ENCODE measurements at places on chromosomes 3 and 15.

- no peak for DNase-seq
Observed at GRCh38 chr3:173699353-173699752, 301.8 kb downstream of the NLGN1 start.

DNA sequence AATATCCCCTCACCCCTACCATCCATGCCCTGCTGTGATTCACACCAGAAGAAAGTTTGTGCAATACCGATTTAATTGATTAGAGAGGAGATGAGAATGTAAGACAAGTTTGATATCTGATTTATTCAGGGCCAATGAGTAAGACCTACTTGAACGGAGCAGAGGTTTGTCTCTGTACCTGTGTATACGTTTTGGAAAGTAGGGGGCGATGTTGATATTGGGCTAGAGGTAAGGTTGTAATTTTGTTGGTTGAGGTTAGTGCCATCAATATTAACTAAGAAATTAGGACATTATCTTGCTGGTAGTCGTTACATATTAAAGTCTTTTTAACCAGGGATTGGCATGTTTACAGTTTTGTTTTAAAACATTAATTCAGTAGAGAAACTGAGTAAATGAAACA, 20.5 kb downstream of the EAF2 start:
- DNase-seq, result no peak

GRCh38 chr3:38039899-38040261, 872 bp downstream of the DLEC1 start:
- no peak for DNase-seq

- no peak for DNase-seq
Observed at GRCh38 chr15:87758794-87759418, 497.6 kb downstream of the NTRK3 start.

Measured in activated CD8-positive, alpha-beta memory T cell treated with anti-CD3 and anti-CD28 coated beads for 48 hours (primary cell).